Esophagus mucosa (tissue), 1 donor: ENCODE measurements at places on chromosomes 16 and 17. TPM values are rescaled to one million over a fixed set of nuclear protein-coding genes. Genes with fewer than 3 reads are reported as not detected.

The LDHD gene
- 9.2 TPM for total RNA-seq

The GLIS2 gene
- 0.80 TPM for total RNA-seq

The ANKRD40CL gene
- total RNA-seq, result not detected

The TMEM100 gene
- 0.76 TPM for total RNA-seq

The GGT6 gene
- 41.6 TPM for total RNA-seq

The ZNF75A gene
- total RNA-seq, result 10.4 TPM

The VASN gene
- 16.6 TPM for total RNA-seq

The GRB7 gene
- total RNA-seq, result 45.3 TPM

The WWOX gene
- total RNA-seq, result 11.2 TPM

The CDK3 gene
- 4.1 TPM for total RNA-seq

The KLHL10 gene
- 0.32 TPM for total RNA-seq

The TBC1D3I gene
- total RNA-seq, result 0.68 TPM

The SLC5A10 gene
- total RNA-seq, result 0.64 TPM

The VMO1 gene
- 2.3 TPM for total RNA-seq

The CDH11 gene
- total RNA-seq, result 3.8 TPM

The LMF1 gene
- 11.4 TPM for total RNA-seq

The SOX15 gene
- 74.0 TPM for total RNA-seq

The PTX4 gene
- total RNA-seq, result not detected

The CSH2 gene
- total RNA-seq, result not detected

The CYGB gene
- 2.6 TPM for total RNA-seq

The FOXN1 gene
- total RNA-seq, result 14.8 TPM

The RBFOX1 gene
- not detected for total RNA-seq

The GPR139 gene
- total RNA-seq, result not detected

The TSEN54 gene
- total RNA-seq, result 23.2 TPM

The CRHR1 gene
- total RNA-seq, result 0.40 TPM

The KCNH6 gene
- not detected for total RNA-seq

The CDH16 gene
- total RNA-seq, result 5.0 TPM

The TOP2A gene
- total RNA-seq, result 56.1 TPM

The FOXJ1 gene
- not detected for total RNA-seq

The NTN3 gene
- total RNA-seq, result 0.08 TPM

The CASKIN1 gene
- total RNA-seq, result 0.08 TPM

The C1QL1 gene
- 0.12 TPM for total RNA-seq

The TP53TG3C gene
- total RNA-seq, result not detected

The CCL14 gene
- total RNA-seq, result 10.4 TPM

The MEIOC gene
- total RNA-seq, result not detected

The TEX14 gene
- 0.24 TPM for total RNA-seq

The KRT12 gene
- total RNA-seq, result not detected

The ARHGDIG gene
- not detected for total RNA-seq

The CA5A gene
- not detected for total RNA-seq

The CRYM gene
- 5.1 TPM for total RNA-seq

The SOST gene
- not detected for total RNA-seq

The RGS11 gene
- 0.92 TPM for total RNA-seq

The FTSJ3 gene
- 18.7 TPM for total RNA-seq

The KRTAP16-1 gene
- not detected for total RNA-seq

The CDC42EP4 gene
- total RNA-seq, result 25.9 TPM

The PRAC1 gene
- total RNA-seq, result not detected
